ENCODE measurements at places on chromosomes 3 and 15.
A peak's percentile ranks its signal among the peaks of the same experiment; 100 is the strongest.

- DNase-seq = no peak
Observed at GRCh38 chr3:38524141-38524739, 28.1 kb downstream of the EXOG start.

- DNase-seq = no peak
Observed at GRCh38 chr3:194197981-194198695, 62.2 kb downstream of the HES1 start.

DNA sequence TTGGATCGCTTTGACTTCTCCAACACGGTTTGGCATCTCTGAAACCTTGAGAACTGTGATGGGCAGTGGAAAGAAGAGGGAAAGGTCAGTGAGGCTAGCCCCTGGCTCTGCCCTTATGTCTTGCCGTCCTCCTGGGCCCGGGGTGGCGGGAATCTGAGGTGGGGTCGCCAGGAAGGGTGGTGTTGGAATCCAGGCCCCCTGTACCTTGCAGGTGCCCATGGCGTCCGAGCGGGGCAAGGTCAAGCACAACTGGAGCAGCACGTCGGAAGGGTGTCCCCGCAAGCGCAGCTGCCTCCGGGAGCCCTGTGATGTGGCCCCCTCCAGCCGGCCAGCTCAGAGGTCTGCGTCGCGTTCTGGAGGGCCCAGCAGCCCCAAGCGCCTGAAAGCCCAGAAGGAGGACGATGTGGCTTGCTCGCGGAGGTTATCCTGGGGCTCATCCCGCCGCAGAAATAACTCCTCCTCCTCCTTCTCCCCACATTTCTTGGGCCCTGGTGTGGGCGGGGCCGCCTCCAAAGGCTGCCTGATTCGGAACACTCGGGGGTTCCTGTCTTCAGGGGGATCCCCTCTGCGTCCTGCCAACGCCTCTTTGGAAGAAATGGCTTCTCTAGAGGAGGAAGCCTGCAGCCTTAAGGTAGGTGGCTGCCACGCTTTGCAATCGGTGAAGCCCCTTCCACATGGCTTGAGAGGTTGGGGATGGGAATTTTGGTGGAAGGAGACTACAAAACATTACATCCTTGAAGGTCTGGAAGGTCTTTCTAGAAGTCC lies 907 bp downstream of the TATDN2 start:
- no peak for DNase-seq

- no peak for DNase-seq
Observed at GRCh38 chr15:73849641-73850040, 23.7 kb upstream of the TBC1D21 start.

DNA sequence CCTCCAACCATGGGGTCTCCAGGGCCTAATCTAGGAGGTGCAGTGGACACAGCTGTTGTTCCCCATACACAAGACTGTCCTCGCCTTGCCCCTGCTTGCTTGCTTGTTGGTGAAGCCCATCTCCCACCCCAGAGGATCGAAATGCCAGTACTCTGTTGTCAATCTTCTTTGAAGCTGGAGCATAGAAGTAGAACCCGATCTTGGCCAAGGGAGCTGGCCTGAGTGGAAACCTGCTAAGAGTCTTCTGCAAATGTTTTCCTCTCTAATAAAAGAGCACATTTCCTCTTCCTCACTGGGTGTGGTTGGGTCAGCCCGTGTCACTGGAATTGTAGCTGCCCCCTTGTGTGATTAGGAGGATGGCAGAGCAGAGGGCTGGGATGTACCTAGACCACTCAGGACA lies 85.4 kb downstream of the HES1 start:
- DNase-seq = no peak

DNA sequence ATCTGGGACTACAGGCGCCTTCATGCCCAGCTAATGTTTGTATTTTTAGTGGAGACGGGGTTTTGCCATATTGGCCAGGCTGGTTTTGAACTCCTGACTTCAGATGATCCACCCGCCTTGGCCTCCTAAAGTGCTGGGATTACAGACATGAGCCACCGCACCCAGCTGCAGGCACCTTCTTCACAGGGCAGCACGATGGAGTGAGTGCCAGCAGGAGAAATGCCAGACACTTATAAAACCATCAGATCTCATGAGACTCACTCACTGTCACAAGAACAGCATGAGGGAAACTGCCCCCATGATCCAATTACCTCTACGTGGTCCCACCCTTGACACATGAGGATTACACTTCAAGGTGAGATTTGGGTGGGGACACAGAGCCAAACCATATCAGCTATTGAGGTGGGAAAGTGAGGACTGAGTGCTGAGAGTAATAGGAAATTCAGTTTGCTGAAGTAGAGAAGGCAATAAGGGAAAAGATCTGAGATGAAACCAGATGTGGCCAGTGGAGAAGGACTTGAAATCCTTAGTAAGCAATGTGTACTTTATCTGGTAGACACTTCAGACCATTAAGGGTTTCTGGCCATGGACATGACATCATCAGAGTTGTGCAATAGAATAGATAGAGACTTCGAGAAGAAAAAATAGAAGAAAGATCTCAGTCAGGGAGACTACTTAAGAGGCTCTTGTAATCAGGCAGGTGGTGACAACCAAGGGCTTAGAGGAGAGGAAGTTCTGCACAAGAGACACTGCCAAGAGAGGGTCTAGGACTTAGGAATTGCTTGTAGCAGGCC lies 18.1 kb upstream of the ATP13A5 start:
- no peak for DNase-seq

DNA sequence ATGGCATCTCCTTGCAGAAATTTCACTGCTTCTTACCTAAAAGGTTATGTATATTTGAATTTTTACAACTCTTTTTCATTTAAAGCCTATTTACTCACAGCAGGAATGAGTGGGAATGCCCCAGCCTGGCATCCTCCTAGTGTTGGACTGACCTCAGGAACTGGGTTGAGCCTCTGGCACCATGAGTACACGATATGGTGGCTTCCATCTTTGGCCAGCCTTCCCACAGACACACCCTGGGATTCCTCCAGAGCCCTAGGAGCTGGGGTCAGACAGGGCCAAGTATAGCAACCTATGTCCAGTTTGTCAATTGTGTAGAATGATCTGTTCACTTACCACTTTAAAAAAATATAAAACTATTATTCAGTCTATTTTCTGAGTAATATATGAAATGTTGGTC lies 57.2 kb upstream of the HEG1 start:
- DNase-seq = no peak

DNA sequence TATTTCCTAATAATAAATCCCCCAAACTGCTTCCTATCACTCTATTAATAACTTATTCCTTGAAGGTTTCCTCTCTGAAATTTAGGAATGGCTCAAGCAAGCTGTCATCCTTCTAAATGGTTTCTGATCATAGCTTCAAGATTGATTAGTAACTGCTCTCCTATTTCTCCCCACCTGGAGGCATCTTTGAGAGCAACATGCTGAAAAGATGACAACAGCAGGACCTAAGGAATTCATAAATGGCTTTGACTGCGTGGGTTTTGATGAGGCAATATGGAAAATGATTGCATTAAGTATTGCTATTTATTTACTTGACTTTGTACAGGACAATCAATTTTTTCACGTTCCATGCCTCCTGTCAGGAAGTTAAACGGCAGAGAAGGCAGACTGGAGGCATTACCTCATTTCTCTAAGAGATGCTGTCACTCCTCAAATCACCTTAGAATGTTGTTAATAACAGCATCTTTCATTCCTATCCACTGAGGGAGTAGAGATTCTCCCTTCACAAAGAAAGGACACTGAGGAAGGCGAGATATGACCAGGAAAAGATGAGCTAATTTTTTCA lies 256.4 kb downstream of the EPHB1 start:
- DNase-seq = no peak

DNA sequence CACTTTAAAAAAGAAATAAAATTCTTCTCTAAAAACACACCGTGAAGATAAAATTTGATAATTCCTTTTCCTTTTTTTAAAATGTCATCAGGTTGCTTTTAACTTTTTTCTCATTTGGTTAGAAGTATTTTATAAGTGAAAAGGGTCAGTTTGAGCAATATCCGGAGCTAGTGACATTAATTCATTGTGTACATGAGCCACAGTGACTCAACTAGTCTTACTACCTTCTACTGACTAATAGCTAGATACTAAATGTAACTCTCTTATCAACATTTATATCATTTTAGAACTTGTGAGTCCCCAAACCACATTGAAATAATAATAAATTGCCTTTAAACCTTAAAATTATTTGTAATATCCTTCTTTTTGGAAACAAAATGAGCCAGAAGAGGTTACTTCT lies 101.2 kb upstream of the ZBTB20 start:
- no peak for DNase-seq

GRCh38 chr3:30547716-30548115 lies 58.7 kb upstream of the TGFBR2 start:
- DNase-seq = no peak

DNA sequence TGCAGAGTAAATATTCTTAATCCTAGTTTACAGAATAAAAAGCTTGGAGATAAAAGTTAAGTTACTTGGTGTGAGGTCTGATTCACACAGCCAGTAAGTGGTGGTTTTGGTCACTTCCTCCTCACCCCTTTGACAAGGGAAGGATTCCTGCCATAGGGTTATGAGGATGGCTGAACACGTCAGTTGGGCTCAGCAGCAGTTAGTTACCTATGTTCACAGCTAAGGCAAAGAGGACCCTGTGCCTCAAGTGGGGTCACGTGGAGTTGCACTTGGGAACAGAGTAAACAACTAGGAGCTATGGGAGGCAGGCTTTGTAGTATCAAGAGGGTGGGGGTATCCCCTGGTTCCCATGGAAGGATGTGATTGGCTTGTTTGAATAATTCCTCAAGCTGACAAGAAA lies 232.2 kb downstream of the UBE2E2 start:
- DNase-seq = no peak

DNA sequence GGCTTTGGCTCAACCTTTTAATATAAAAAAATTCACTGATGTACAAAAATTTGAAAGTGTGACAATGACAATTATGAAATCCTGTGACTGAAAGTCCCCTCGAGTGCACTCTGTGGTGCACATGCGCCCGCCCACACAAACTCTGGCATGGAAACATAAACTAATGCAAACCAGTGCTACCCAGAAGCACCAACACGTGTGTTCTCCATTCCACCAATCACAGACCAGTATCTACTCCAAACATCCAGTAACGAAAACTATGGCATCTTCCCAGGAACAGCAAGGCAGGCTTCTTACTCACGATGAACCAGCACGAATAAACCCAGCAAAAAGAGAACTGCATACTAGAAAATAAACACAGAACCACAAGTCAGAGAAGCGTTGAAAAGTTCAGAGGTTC lies 11.7 kb upstream of the NMB start:
- DNase-seq = peak; percentile 96

- DNase-seq = no peak
Observed at GRCh38 chr3:14497321-14497720, 42.8 kb downstream of the GRIP2 start.

- no peak for DNase-seq
Observed at GRCh38 chr3:108475220-108475782, 35.1 kb downstream of the MYH15 start.

GRCh38 chr15:58355973-58356372 lies 75.8 kb upstream of the LIPC start:
- no peak for DNase-seq

GRCh38 chr15:51750792-51751696 lies at the start of gene TMOD2:
TSS of gene TMOD2 (plus strand) at chr15:51751597. CDS start at chr15:51766442, 14,845 bp downstream.
- peak; percentile 34 for DNase-seq

DNA sequence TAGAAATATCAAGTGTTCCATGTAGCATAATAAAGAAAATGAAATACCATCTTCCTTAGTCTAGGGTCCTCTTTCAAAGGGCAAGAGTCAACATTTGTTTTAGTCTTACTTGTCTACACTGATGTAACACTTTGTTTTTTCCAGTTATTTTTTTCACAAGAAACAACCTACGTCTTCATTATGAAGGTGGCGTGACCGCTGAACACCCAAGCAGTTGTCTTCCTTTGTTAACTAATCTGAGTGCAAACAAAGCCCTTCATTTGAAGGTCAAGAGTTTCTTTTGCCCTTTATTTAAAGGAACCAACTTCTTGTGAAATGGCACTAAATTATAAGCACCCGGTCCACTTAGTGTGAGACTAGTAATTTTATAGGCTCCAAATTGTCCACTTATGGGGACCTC lies 73.2 kb downstream of the CD47 start:
- DNase-seq = no peak

- DNase-seq = peak; percentile 81
Observed at GRCh38 chr3:123728014-123728413, 143.2 kb upstream of the HACD2 start.

- peak; percentile 21 for DNase-seq
Observed at GRCh38 chr3:122572940-122573412, 4.5 kb upstream of the PARP15 start.

DNA sequence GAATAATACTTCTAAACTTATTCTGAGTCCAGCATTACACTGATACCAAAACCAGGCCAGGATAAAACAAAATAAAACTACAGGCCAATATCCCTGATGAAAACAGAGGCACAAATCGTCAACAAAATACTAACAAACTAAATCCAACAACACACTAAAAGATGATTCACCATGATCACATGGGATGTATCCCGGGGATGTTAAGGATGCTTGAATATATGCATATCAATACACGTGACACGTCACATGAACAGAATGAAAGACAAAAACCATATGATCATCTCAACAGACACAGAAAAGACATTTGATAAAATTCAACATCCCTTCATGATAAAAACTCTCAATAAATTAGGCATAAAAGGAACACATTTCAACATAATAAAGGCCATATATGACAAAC lies 91.5 kb downstream of the CSNK1G1 start:
- no peak for DNase-seq

DNA sequence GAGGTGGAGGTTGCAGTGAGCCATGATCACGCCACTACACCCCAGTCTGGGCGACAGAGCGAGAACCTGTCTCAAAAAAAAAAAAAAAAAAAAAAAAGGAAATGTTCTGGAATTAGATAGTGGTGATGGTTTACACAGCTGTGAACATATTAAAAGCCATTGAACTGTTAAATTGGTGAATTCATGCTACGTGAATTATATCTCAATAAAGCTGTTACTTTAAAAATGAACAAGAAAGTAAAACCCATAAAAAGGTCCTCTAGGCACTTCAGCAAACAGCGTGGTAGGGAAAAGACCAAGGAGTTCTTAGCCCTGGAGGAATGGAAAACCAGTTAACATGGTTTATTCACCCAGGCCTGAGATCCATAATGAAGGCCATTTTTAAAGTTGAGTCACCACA lies 180.1 kb downstream of the ATG7 start:
- DNase-seq = no peak

GRCh38 chr15:27725731-27726130 lies 373.4 kb downstream of the OCA2 start:
- DNase-seq = no peak

- DNase-seq = no peak
Observed at GRCh38 chr15:33313491-33313890, 2.7 kb downstream of the RYR3 start.

- DNase-seq = no peak
Observed at GRCh38 chr3:64047787-64048186, 24.5 kb upstream of the PSMD6 start.

- peak; percentile 81 for DNase-seq
Observed at GRCh38 chr3:143847787-143848631, at the start of gene SLC9A9. TSS of gene SLC9A9 (minus strand) at chr3:143848468. CDS start at chr3:143848322, 146 bp downstream.

Data from fibroblast of gingiva (primary cell).